ENCODE measurements at places on chromosomes 12 and 14.

GRCh38 chr14:22400655-22401259, 188.3 kb downstream of the DAD1 start:
- no peak for DNase-seq

DNA sequence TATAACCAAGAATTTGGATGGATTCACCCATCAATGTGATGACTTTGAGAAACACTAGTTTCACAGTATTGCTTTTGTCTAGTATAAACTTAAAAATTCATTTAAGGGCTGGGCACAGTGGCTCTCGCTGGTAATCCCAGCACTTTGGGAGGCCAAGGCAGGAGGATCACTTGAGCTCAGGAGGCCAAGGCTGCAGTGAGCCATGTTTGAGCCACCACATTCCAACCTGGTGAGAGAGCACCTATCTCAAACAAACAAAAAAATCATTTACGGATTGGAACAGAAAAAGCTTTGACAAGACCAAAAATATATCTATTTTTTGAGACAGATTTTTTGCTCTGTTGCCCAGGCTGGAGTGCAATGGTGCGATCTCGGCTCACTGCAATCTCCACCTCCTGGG, 27.5 kb downstream of the GNS start:
- no peak for DNase-seq

GRCh38 chr14:95896498-95897135, 20.0 kb downstream of the TUNAR start:
- no peak for DNase-seq

DNA sequence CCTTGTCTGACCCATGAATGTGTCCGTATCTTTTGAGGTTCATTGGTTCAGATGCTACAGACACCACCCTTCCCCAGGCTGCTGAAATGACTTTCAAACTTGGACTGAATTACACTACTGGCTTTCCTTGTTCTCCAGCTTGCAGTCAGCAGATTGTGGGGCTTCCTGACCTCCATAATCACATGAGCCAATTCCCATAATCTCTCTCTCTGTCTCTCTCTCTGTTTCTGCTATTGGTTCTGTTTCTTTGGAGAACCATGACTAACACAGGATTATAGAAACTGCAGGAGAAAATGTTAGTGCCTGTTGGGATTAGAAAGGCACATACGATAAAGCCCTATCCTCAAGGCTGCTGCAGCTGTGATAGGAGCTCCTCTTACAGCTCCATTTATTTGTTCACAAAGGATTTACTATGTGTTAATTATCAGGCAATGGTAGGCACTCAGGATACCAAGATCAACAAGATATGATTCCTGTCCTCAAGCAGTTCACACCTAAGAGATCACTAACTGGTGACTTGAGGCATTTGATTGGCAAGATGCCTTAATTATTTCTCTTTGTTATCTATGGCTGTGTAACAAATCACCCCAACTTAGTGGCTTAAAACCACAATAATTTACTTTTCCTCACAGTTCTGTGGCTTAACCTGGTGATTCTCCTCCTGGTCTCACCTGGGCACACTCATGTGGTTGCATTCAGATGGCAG, 10.2 kb upstream of the NYNRIN start:
- DNase-seq = no peak

DNA sequence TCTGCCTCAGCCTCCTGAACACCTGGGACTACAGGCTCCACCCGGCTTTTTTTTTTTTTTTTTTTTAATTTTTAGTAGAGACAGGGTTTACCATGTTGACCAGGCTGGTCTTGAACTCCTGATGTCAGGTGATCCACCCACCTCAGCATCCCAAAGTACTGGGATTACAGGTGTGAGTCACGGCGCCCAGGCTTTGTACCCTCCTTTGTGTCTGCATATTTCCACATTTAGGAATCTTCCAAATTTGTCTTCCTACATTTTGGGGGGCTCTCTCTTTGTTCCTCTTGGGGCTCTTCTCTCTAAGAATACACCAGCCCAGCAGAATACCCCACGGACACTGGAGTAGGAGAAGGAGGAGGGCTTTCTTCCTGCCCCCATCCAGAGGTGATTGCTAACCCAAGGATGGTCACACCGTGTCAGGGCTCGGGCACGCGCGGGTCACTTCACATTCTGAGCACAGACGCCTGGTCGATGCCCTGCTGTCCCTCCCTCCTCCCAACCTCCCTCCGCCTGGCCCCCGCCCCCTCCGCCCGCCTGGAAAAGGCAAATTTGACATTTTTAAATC, 2.1 kb upstream of the DNAJC22 start:
- no peak for DNase-seq

DNA sequence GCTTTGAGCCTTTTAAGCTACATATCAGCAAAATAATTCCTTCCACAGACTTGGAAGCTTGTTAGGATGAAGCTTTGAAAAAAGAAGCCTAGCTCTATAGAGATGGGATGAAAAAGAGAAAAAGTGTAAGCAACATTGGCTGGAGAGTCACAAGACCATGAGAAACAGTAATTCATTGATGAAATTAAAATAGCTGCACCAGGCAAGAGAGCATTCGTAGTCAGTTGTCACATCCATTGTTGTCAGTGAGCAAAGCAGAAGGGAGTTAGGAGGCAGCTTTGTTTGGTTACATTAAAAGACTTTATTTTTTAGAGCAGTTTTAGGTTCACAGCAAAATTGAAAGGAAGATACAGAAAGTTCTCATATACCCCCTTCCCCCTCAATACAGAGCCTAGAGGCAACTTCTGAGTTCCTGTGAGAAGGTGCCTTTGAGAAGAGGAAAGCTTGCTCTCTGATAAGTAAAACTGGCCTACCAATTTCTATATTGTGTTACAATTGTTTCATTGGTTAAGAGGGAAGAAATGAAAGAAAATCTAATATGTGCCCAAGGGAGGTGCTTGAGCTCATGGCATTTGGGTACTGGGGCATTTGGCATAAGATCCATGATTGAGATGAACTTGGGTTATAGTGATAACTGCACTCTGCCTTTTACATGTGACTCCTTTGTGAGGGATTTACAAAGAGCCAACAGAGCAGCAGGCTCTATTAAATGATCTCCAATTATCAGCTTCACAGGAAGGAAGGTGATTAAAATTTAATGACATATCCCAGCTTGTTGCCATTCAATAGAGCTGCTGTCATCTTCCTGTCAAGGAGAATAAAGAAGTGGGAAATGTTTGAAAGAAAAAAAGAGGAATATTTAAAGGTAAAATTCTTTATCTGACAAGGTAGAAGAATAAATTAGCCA, 361.3 kb upstream of the TMTC1 start:
- no peak for DNase-seq

GRCh38 chr14:105858676-105859025, 332.3 kb downstream of the TMEM121 start:
- DNase-seq = no peak

DNA sequence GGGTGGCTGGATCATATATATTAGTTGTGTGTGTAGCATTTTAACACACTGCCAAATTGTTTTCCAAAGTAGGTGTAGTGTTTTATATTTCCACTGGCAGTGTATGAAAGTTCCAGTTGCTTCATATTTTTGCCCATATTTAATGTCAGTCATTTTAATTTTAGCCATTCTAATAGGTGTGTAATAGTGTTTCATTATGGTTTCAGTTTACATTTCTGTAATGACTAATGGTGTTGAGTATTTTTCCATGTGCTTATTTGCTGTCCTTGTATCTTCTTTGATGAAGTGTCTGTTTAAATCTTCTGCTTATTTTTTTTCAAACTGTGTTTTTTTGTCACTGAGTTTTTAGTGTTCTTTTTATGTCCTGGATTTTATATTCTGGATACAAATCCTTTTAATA, 8.7 kb downstream of the TBC1D15 start:
- DNase-seq = no peak

GRCh38 chr12:107884769-107885694, 110.5 kb downstream of the ASCL4 start:
- DNase-seq = peak; percentile 22

- DNase-seq = no peak
Measured at GRCh38 chr14:33070475-33070874, 131.8 kb downstream of the NPAS3 start.

DNA sequence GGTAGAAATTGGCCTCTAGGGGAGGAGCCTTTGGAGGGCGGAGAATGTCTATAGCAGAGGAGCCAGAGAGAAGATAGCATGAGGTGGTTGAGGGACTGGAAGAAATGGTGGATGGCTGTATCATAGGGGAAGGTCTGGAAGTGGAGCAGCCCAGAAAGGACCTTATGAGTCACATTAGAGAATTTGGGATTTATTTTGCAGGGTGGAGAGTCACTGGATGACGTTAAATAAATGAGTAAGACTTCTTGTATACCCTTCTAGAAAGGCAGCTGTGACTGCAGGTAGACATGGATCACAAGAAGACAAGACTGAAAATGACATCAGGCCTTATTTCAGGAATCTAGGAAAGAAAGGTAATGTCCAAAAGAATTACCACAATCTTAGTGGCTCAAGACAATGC, 208.2 kb upstream of the TMTC1 start:
- DNase-seq = no peak

- no peak for DNase-seq
Measured at GRCh38 chr14:96902004-96902403, 104.8 kb downstream of the VRK1 start.

- no peak for DNase-seq
Measured at GRCh38 chr12:1534748-1535147, 59.6 kb downstream of the FBXL14 start.

- no peak for DNase-seq
Measured at GRCh38 chr12:130398100-130398848, 60.6 kb downstream of the PIWIL1 start.

DNA sequence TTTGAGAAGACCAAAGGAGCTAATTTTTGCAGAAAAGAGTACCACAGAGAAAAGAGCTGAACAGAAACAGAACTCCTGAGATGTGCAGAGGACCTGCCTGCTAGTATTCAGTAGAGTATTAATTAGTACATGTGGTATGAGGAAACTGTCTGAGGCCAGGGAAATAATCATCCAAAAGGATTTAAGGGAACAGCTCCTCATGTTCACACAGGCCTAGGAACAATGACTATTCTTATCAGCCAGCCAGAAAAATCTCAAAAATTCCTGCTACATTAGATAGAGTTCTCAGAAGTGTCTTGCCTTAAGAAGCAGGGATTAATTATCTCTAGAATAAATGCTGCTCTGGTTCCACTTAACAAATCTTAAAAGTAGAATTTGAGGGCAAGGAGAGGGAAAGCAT, 36.4 kb downstream of the PKP2 start:
- no peak for DNase-seq

GRCh38 chr12:82555699-82556098, 131.0 kb upstream of the TMTC2 start:
- no peak for DNase-seq

DNA sequence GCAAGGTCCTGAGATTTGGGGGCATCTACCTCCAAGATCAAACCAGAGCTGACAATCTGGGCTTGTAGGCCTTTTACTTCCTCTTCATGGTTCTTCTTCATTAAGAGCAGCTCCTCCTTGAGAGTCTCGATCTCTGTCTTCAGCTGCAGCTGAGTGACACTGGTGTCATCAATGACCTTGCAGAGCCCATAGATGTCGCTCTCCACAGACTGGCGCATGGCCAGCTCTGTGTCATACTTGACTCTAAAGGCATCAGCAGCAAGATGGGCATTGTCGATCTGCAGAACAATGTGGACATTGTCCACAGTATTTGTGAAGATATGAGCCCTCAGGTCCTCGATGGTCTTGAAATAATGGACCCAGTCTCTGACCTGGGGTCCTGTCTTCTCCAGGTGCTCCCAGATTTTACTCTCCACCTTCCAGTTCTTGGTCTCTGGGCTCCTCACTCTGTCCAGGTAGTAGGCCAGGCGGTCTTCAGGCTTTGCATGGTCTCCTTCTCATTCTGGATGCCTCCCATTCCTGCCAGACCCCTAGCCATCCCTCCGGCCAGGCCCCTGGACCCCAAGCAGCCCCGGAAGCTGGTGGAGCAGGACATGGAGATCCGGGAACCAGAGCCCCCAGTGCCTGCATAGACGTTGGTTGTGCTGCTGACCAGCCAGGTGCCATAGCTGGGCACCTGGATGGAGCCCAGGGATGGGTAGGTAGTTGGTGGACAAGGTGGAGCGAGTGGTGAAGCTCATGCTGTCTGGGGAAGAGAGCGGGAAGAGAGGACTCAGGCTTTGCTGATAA, 141.0 kb downstream of the MSRB3 start:
- no peak for DNase-seq

GRCh38 chr12:25254271-25254880, 3.6 kb upstream of the KRAS start:
- no peak for DNase-seq

GRCh38 chr14:65772921-65773574, 360.5 kb downstream of the FUT8 start:
- DNase-seq = no peak

GRCh38 chr12:131608740-131609690, 101.9 kb upstream of the SFSWAP start:
- no peak for DNase-seq

GRCh38 chr14:105142651-105143450, 25.7 kb downstream of the JAG2 start:
- no peak for DNase-seq

GRCh38 chr12:25755971-25756260, 202.6 kb upstream of the RASSF8 start:
- DNase-seq = no peak

DNA sequence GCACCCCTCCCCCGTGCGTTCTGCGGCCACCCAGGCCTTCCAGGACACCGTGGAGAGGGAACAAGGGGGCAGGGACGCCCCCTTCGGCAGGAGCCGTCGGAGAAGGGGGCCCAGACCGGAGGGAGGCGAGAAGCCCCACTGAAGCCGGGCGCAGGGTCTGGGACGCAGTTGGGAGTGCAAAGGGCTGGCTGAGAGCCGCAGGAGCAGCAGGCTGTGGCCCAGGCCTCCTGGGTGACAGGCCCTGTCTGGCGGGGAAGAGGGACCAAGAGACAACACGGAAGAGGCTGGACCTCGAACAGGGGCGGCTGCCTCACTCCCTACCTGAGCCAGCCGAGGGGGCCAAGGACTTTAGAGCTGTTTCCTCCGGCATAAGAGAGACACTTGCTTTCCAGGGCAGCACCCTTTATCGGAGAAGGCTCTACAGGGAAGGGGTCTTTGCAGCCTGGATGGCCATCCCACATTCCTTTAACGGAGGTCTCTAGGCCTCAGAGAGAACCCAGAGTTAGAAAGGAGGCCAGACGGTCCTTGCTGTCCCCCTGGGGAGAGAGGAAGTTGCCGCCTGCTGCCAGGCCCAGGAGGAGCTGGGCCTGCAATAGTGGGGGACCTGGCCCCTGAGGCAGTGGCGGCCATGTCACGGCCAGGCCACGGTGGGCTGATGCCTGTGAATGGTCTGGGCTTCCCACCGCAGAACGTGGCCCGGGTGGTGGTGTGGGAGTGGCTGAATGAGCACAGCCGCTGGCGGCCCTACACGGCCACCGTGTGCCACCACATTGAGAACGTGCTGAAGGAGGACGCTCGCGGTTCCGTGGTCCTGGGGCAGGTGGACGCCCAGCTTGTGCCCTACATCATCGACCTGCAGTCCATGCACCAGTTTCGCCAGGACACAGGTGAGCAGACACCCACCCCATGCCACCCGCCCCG, 1.3 kb downstream of the DTX1 start:
- no peak for DNase-seq

- DNase-seq = no peak
Measured at GRCh38 chr12:109728921-109729320, 15.3 kb downstream of the FAM222A start.

- no peak for DNase-seq
Measured at GRCh38 chr14:40218282-40218941, 786.2 kb upstream of the FBXO33 start.

Data from NCI-H187 (cell line).